ENCODE measurements at places on chromosomes 4 and X.

- DNase-seq, result no peak
Observed at GRCh38 chrX:87788976-87789375, 271.4 kb downstream of the KLHL4 start.

- DNase-seq, result no peak
Observed at GRCh38 chr4:35229021-35229420, 1015.3 kb downstream of the ARAP2 start.

- DNase-seq, result no peak
Observed at GRCh38 chrX:39514801-39515200, 583.0 kb downstream of the BCOR start.

- no peak for DNase-seq
Observed at GRCh38 chr4:52366621-52367020, 292.5 kb downstream of the USP46 start.

GRCh38 chrX:23732704-23733103 is 10.4 kb downstream of the ACOT9 start:
- no peak for DNase-seq
